ENCODE measurements at places on chromosomes 7 and 10. TPM values are rescaled to one million over a fixed set of nuclear protein-coding genes. Genes with fewer than 3 reads are reported as not detected.

- DNase-seq = no peak
These were observed 1067.5 kb upstream of the C7orf33 start for GRCh38 chr7:147523056-147523455.

- no peak for DNase-seq
These were observed 66.2 kb upstream of the MXI1 start for GRCh38 chr10:110141185-110141584.

- no peak for DNase-seq
These were observed 125.0 kb downstream of the FAM53B start for GRCh38 chr10:124619195-124619594.

DNA sequence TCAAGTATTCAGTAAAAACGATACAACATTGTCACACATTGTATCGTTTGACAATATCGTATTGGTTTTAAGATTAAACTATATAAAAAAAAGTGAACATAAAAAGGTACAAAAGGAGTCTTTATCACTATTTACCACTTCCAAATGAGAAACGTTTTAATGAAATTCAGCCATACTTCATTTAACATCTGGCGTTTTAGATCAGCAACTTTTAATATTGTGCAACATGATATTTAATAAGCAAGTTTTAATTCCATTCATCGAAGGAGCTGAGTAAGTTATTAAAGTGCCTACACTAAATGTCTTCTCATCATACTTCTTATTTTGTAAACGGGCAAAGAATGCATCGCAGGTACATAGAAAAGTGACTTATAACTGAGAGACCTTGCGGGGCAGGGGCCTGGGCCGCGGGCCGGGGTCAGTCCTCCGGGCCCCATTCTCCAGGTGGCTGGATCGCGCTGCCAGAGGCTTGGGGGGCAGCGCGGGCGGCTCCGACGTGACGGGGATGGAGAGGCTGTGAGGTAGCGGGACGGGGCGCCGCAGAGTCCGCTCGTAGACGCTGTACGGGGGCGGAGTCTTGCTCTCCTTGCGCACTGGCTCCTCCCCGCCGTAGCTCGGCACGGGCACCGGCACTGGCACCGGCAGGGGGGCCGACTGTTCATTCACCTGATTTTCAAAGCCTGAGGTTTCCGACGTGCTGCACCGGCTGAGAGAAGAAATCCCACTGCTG, 165.8 kb upstream of the IMMP2L start:
- DNase-seq = no peak

DNA sequence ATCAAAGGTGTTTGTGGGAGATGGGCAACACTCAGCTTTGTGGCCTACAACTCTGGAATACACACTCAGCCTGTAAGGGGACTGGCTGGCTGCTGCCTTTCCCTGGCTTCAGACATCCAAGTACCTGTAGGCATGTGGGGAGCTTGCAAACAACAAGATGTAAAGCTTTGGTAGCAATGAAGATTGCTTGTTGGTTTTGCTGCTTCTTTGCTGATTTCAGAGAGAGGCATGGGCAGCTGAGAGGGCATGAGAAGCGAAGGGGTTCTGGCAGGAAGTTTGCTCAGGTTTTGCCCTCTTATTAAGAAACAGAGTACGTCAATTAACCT, 434.8 kb downstream of the LRMDA start:
- DNase-seq = no peak

DNA sequence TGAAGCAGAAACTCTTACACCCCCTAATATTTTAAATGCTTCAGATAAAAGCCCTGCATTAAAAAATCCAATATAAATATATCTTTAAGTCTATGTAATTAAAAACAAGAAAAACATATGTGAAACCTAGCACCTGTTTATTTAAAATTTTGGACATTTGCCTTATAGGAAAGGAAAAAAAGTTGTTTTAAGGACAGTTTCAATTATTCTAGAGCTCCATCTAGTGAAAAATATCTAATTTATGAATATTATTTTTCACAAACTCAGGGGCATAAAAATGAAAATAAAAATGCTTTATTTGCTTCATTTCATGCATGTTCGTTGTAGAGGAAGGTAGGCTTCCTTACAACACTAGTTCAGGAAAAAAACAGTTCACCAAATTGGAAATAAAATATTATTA, 26.1 kb downstream of the ENKUR start:
- DNase-seq = no peak

The NYAP1 gene
- 0.97 TPM for total RNA-seq

The ACTL6B gene
- not detected for total RNA-seq

The TWIST1 gene
- 5.4 TPM for total RNA-seq

All from left cardiac atrium (tissue), 4 donors.